Activated T-helper 1 cell treated with anti-CD3 and anti-CD28 coated beads, Interleukin-12 subunit alpha, Interleukin-12 subunit beta, Interleukin-2, Interleukin-4 antibody, amounts not matched to agents 30 ng/mL and 10 ng/mL and 1 ng/mL, durations not matched to agents 14 hours and 24 hours and 36 hours (primary cell): ENCODE measurements at places on chromosomes 1 and 21. TPM values are rescaled to one million over a fixed set of nuclear protein-coding genes. Genes with fewer than 3 reads are reported as not detected.
A peak's percentile ranks its signal among the peaks of the same experiment; 100 is the strongest.

The S100A7 gene
- not detected in 2 replicates for total RNA-seq

DNA sequence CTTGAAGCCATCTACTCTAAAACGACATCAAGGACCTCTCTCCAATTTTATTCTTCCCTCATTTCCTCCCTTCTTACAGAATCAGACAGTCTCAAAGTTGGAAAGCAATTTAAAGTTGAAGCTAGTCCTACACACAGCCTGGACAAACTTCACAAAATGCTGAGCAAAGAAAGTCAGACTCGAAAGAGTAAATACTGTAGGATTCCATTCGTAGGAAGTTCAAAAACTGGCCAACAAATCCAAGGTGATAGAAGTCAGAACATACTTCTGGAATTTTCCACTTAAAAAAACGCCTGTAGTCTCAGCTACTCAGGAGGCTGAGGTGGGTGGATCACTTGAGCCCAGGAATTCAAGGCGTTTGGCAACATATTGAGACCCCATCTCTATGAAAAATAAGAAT lies 19.6 kb downstream of the SYF2 start:
- no peak for DNase-seq
- no peaks in the 10 kb centered on the region for H3K36me3 ChIP-seq
- peaks cover 9% of the 10 kb centered on the region for H3K27me3 ChIP-seq
- H3K4me1 ChIP-seq, result peaks cover 4% of the 10 kb centered on the region
- no peak overlapping the region for H3K27ac ChIP-seq

GRCh38 chr1:177772386-177772960 lies 197.4 kb downstream of the SEC16B start:
- no peak for DNase-seq
- H3K36me3 ChIP-seq, result no peaks in the 10 kb centered on the region
- H3K27me3 ChIP-seq, result no peaks in the 10 kb centered on the region
- H3K4me1 ChIP-seq, result no peaks in the 10 kb centered on the region
- no peak overlapping the region for H3K4me3 ChIP-seq

- no peak overlapping the region for H3K4me3 ChIP-seq
- H3K4me1 ChIP-seq, result no peaks in the 10 kb centered on the region
- DNase-seq, result no peak
- no peaks in the 10 kb centered on the region for H3K36me3 ChIP-seq
- H3K27ac ChIP-seq, result no peak overlapping the region
These were observed 12.5 kb downstream of the GPR137B start for GRCh38 chr1:236154671-236155398.

- H3K36me3 ChIP-seq, result peaks cover 3% of the 10 kb centered on the region
- H3K27me3 ChIP-seq, result peaks cover 21% of the 10 kb centered on the region
- H3K27ac ChIP-seq, result peak overlapping the region; percentile 94
- H3K4me3 ChIP-seq, result peak overlapping the region; percentile 96
- no peak for DNase-seq
These were observed 8.3 kb upstream of the MPZL1 start for GRCh38 chr1:167713330-167714081.

GRCh38 chr21:23694390-23694789 lies 1912.9 kb downstream of the MRPL39 start:
- no peaks in the 10 kb centered on the region for H3K36me3 ChIP-seq
- H3K4me1 ChIP-seq, result no peaks in the 10 kb centered on the region
- no peak for DNase-seq
- H3K27me3 ChIP-seq, result no peaks in the 10 kb centered on the region

- DNase-seq, result no peak
- H3K27ac ChIP-seq, result no peak overlapping the region
- H3K27me3 ChIP-seq, result no peaks in the 10 kb centered on the region
- H3K36me3 ChIP-seq, result no peaks in the 10 kb centered on the region
These were observed 396.0 kb downstream of the LRRIQ3 start for GRCh38 chr1:73801912-73802429.

DNA sequence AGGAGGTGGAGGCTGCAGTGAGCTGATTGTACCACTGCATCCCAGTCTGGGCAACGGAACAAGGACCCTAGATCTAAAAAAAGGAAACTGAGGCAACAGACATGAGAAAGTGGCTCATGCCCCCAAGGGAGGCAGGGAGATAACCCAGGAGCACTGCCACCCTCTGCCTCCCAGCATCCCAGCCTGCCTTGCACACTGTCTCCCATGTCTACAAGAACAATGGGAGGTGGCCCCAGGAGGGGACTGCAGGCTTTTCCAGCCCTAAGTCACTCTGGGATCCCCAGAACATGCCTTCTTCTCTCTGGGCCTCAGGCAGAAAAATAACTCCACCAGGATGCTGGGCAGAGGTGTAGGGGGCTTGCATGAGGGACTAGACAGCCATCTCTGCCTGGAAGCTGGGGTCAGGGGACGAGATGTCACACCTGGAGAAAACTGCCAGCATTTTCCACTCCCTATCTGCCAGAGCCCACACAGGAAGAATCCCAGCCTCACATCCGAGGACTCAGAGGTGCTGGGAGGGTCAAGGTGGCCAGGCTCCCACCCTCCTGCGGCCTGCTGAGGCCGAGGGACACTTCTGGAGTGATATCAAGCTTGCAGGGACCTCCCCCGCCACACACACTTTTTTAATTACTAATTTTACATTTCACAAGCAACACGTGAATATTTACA lies 21.4 kb downstream of the RUNX3 start:
- H3K36me3 ChIP-seq, result peaks cover 47% of the 10 kb centered on the region
- DNase-seq, result no peak
- H3K4me1 ChIP-seq, result peaks cover 23% of the 10 kb centered on the region

DNA sequence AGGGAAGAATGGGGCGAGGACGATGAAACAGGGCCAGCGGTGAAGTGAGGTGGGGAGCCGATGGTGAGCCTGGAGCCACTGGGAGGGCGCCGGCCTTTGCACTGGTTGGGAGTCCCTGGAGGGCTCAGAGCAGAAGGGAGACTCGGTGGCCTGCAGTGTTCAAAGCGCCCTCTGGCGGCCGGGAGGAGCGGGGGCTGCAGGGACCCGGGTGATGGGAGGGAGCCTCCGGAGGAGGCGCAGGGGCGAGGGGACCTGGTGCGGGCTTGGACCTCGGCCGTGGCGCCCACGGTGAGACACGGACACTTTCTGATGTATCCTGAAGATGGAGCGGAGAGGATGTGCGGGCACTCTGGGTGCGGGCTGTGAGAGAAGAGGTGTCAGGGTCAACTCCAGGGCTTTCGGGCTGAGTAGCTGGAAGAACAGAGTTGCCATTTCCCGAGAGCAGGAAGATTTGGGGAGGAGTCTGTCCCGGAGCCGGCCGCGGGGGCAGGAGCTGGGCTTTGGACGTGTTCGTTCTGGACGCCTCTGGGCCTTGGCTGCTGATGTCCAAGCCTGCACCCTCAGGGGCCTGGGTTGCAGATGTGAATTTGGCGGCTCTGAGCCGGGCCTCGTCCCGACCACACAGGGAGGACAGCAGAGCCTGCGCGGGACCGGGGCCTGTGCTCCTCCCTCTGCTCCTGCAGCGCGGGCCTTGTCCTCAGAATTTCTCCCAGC lies 29.7 kb downstream of the HEYL start:
- H3K4me3 ChIP-seq, result no peak overlapping the region
- H3K27ac ChIP-seq, result no peak overlapping the region
- H3K27me3 ChIP-seq, result no peaks in the 10 kb centered on the region
- no peaks in the 10 kb centered on the region for H3K36me3 ChIP-seq

DNA sequence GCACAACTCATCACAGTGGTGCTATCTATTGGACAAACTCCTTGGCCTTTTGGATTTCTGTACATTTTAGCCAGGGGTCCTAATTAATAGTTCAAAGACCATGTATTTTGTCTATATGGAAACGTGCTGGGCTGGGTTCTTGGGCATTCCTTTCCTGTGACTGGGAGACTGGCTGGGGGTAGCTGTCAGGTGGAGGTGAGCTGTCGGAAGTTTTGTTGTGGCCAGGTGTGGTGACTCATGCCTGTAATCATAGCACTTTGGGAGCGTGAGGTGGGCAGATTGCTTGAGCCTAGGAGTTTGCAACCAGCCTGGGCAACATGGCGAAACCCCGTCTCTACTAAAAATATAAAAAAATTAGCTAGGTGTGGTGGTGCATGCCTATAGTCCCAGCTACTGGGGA lies 392.4 kb downstream of the RPS6KC1 start:
- no peak overlapping the region for H3K4me3 ChIP-seq
- H3K36me3 ChIP-seq, result no peaks in the 10 kb centered on the region
- DNase-seq, result no peak
- H3K27ac ChIP-seq, result no peak overlapping the region
